Type B pancreatic cell (in vitro differentiated cells): ENCODE measurements at places on chromosomes 1 and 21. TPM values are rescaled to one million over a fixed set of nuclear protein-coding genes. Genes with fewer than 3 reads are reported as not detected.

F11R gene
- total RNA-seq: 66.8 and 147 TPM in 2 replicates

GSTM3 gene
- 32.9 and 78.4 TPM in 2 replicates for total RNA-seq

AHCTF1 gene
- 27.0 and 34.9 TPM in 2 replicates for total RNA-seq

MRPS14 gene
- total RNA-seq: 32.0 and 35.7 TPM in 2 replicates

IFI44L gene
- total RNA-seq: 7.7 and 12.3 TPM in 2 replicates

AQP10 gene
- 0.12 and 0.27 TPM in 2 replicates for total RNA-seq

CHI3L1 gene
- total RNA-seq: 0.21 TPM in 1 of 2 replicates, not detected in the other

IVL gene
- total RNA-seq: 10.9 and 19.3 TPM in 2 replicates

GPR89A gene
- total RNA-seq: 24.7 and 28.0 TPM in 2 replicates

PBX1 gene
- total RNA-seq: 257 and 324 TPM in 2 replicates

CD101 gene
- 1.1 and 4.4 TPM in 2 replicates for total RNA-seq

FNDC5 gene
- 20.0 and 49.9 TPM in 2 replicates for total RNA-seq

DNA sequence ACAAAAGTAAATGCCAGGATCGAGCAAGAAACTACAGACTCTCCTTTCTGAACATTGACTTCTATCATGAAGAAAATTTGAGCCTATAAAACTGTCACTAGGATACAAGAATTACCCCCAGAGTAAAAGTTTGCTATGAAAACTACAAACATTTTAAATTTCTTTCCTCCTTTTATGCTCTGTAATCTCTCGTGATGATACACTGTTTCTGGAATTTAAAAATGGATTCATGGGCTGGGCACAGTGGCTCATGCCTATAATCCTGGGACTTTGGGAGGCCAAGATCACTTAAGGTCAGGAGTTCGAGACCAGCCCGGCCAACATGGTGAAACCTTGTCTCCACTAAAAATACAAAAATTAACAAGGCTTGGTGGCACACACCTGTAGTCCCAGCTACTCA is 181.3 kb downstream of the ZNF281 start:
- peaks cover 16% of the 10 kb centered on the region for H3K4me1 ChIP-seq
- DNase-seq: no peak
- H3K27ac ChIP-seq: no peak overlapping the region
- H3K36me3 ChIP-seq: no peaks in the 10 kb centered on the region

GRCh38 chr1:1776672-1777582 is 1.3 kb downstream of the NADK start:
- DNase-seq: no peak
- H3K36me3 ChIP-seq: peaks cover 8% of the 10 kb centered on the region
- no peaks in the 10 kb centered on the region for H3K27me3 ChIP-seq
- peak overlapping the region; percentile 81 for H3K27ac ChIP-seq

DNA sequence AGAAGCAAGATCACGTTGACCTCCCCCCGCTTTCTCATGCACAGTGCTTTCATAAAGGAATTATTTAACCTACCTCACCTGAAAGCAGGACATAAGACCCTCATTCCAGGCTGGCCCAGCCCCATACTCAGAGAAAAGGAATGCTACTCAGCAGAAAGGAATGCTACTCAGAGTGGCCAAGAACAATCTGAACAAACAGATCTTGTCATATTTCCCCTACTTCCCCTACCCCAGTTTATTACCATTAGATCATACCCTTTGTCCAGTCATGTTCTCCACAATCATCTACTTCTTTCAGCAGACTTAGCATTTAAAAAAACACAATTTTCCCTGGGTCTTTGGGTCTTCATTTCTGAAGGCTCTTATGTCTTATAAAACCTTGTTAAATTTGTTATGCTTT is 89.8 kb downstream of the SLC16A1 start:
- DNase-seq: no peak
- H3K27ac ChIP-seq: peak overlapping the region; percentile 66
- no peak overlapping the region for H3K4me3 ChIP-seq
- H3K36me3 ChIP-seq: peaks cover 4% of the 10 kb centered on the region

- H3K36me3 ChIP-seq: no peaks in the 10 kb centered on the region
- no peak overlapping the region for H3K27ac ChIP-seq
- no peak for DNase-seq
- no peaks in the 10 kb centered on the region for H3K4me1 ChIP-seq
- H3K27me3 ChIP-seq: no peaks in the 10 kb centered on the region
Observed at GRCh38 chr1:199404191-199404590, 623.3 kb upstream of the NR5A2 start.

- no peak overlapping the region for H3K27ac ChIP-seq
- DNase-seq: no peak
- peaks cover 24% of the 10 kb centered on the region for H3K4me1 ChIP-seq
Observed at GRCh38 chr1:58805716-58806571, 22.1 kb upstream of the JUN start.

DNA sequence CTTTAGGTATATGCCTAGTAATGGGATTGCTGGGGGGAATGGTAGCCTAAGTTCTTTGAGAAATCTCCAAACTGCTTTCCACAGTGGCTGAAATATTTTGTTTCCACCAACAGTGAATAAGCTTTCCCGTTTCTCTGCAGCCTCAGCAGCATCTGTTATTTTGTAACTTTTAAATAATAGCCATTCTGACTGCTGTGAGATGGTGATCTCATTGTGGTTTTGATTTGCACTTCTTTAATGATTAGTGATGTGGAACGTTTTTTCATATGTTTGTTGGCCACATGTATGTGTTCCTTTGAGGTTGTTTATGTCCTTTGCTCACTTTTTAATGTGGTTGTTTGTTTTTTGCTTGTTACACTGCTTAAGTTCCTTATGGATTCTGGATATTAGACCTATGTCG is 237.4 kb downstream of the CENPF start:
- H3K36me3 ChIP-seq: no peaks in the 10 kb centered on the region
- no peaks in the 10 kb centered on the region for H3K4me1 ChIP-seq
- DNase-seq: no peak
- H3K4me3 ChIP-seq: no peak overlapping the region
- no peak overlapping the region for H3K27ac ChIP-seq
- peaks cover 4% of the 10 kb centered on the region for H3K27me3 ChIP-seq

- DNase-seq: no peak
- H3K27me3 ChIP-seq: peaks cover 14% of the 10 kb centered on the region
- H3K4me1 ChIP-seq: peaks cover 3% of the 10 kb centered on the region
- H3K36me3 ChIP-seq: peaks cover 12% of the 10 kb centered on the region
- no peak overlapping the region for H3K4me3 ChIP-seq
Observed at GRCh38 chr21:42290505-42290904, 24.7 kb downstream of the TFF3 start.

GRCh38 chr1:156371553-156372264 is 2.7 kb downstream of the RHBG start:
- H3K27ac ChIP-seq: no peak overlapping the region
- peaks cover 60% of the 10 kb centered on the region for H3K27me3 ChIP-seq
- DNase-seq: no peak
- H3K4me1 ChIP-seq: peaks cover 9% of the 10 kb centered on the region
- no peaks in the 10 kb centered on the region for H3K36me3 ChIP-seq

DNA sequence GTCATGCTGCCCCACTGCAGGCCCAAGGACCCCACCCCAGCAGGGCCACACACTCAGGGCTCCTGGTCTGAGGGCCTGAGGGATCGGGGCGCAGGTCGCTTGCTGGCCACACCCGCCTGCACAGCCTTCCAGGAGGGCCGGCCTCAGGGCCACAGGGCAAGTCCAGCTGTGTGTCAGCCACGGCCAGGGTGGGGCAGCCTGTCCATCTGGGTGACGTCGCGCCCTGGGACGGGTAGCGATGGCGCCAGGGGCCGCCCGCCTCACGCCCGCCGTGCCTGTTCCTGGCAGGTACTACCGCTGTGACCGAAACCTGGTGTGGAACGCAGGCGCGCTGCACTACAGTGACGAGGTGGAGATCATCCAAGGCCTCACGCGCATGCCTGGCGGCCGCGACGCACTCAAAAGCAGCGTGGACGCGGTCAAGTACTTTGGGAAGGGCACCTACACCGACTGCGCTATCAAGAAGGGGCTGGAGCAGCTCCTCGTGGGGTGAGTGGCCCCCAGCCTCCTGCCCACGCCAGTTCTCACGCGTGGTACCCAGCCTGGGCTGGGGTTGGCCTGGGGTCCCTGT is 2.5 kb downstream of the COL6A1 start:
- peaks cover 10% of the 10 kb centered on the region for H3K36me3 ChIP-seq
- H3K27ac ChIP-seq: no peak overlapping the region
- DNase-seq: no peak
- peaks cover 8% of the 10 kb centered on the region for H3K27me3 ChIP-seq
- no peaks in the 10 kb centered on the region for H3K4me1 ChIP-seq
- no peak overlapping the region for H3K4me3 ChIP-seq

- DNase-seq: no peak
- H3K27me3 ChIP-seq: peaks cover 75% of the 10 kb centered on the region
- H3K4me3 ChIP-seq: no peak overlapping the region
- H3K36me3 ChIP-seq: peaks cover 30% of the 10 kb centered on the region
Observed at GRCh38 chr1:61090546-61091202, 8.3 kb downstream of the NFIA start.

GRCh38 chr21:33332143-33332542 is 7.4 kb downstream of the IFNAR1 start:
- H3K36me3 ChIP-seq: peaks cover 29% of the 10 kb centered on the region
- no peak for DNase-seq
- no peak overlapping the region for H3K4me3 ChIP-seq
- no peaks in the 10 kb centered on the region for H3K27me3 ChIP-seq
- peaks cover 10% of the 10 kb centered on the region for H3K4me1 ChIP-seq

DNA sequence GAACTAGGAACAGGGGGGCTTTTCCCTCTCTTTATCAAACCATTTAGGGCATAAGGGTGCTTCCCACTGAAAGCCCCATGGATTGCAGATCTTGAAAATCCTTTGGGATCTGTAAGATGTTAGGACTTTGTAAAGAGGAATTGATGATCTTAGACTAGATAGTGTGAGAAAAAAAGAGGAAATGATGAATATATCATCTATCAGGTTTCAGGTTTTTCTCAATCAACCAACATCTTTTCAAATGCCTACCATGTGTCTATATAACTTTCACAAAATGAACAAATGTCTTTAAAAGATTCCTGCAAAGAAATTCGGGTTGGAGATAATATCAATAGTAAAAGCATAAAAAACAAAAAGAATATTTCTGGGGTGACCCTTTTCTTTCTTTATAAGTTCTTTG is 50.1 kb downstream of the KCNC4 start:
- no peaks in the 10 kb centered on the region for H3K36me3 ChIP-seq
- no peak overlapping the region for H3K4me3 ChIP-seq
- H3K27me3 ChIP-seq: peaks cover 15% of the 10 kb centered on the region
- H3K27ac ChIP-seq: no peak overlapping the region

GRCh38 chr1:87951852-87952251 is 623.2 kb downstream of the LMO4 start:
- H3K27me3 ChIP-seq: no peaks in the 10 kb centered on the region
- peak overlapping the region; percentile 16 for H3K27ac ChIP-seq

- peaks cover 10% of the 10 kb centered on the region for H3K36me3 ChIP-seq
- H3K27ac ChIP-seq: no peak overlapping the region
- DNase-seq: no peak
- H3K27me3 ChIP-seq: no peaks in the 10 kb centered on the region
- peak overlapping the region; percentile 17 for H3K4me3 ChIP-seq
Observed at GRCh38 chr1:19315378-19316198, 3.5 kb downstream of the SLC66A1 start.

DNA sequence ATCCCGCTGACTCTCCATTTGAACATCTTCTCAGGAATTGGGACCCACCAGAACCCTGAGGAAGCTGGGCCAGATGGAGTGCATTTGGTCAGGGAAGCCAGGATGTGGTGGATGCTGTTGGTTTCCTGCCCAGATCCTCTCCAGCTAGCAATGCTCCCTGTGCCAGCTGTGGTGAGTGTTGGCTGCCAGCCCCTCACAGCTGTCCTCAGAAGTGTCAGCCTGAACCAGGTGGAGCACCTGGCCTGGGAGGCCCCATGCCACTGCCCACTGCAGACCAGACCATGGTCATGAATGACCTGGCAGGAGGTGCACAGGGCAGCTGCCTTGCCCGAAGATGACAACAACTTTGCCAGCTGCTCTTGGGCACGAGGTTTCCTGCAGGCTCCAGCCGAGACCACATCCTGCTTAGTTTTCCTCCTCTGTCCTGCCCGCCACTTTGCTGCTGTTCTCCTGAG is 54.4 kb downstream of the PRSS38 start:
- H3K36me3 ChIP-seq: peaks cover 4% of the 10 kb centered on the region
- H3K27ac ChIP-seq: no peak overlapping the region
- H3K27me3 ChIP-seq: peaks cover 20% of the 10 kb centered on the region
- no peak for DNase-seq
- H3K4me1 ChIP-seq: no peaks in the 10 kb centered on the region

DNA sequence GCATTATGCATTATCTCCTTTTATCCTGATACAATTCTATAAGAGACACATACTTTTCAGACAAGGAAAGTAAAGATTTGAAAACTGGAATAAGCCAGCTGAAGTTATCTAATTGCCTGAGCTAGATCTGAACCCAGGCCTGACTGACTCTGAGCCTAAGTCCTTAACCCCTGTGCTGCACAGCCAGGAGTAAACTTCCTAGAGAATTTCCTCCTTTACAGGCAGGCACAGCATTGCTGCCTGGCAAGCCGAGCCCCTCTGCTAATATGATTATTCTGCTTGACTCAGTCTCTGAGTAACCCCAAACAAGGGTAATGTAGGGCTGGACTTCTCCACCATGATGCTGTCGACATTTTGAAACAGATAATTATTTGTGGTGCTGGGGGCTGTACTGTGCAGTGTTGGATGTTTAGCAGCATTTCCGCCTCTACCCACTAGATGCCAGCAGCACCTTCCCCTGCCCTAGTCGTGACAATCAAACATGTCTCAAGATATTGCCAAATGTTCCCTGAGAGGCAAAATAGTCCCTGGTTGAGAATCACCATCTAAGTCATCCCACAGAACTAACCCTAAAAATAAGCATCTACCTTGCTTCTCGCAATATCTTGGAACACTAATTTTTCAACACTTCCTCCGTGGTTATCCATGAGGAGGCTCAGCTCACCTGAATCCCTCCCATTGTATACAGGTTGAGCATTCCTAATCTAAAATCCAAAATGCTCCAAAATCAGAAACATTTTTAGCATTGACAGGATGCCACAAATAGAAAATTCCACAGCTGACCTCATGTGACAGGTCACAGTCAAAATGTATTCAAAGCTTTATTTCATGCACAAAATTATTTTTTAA is 18.5 kb downstream of the CAMK1G start:
- no peaks in the 10 kb centered on the region for H3K4me1 ChIP-seq
- H3K36me3 ChIP-seq: no peaks in the 10 kb centered on the region
- no peak overlapping the region for H3K4me3 ChIP-seq
